ENCODE measurements at places on chromosomes 7 and 10.

- DNase-seq = no peak
These were observed 258.9 kb upstream of the NPY start for GRCh38 chr7:24025094-24025493.

GRCh38 chr7:93690021-93690420 is 115.5 kb upstream of the CALCR start:
- no peak for DNase-seq

- DNase-seq = no peak
These were observed 856.8 kb upstream of the CELF2 start for GRCh38 chr10:10160821-10161312.

GRCh38 chr10:71973777-71974488 is 9.7 kb downstream of the CHST3 start:
- DNase-seq = no peak

GRCh38 chr10:90344226-90344625 is 513.6 kb downstream of the HTR7 start:
- DNase-seq = no peak

DNA sequence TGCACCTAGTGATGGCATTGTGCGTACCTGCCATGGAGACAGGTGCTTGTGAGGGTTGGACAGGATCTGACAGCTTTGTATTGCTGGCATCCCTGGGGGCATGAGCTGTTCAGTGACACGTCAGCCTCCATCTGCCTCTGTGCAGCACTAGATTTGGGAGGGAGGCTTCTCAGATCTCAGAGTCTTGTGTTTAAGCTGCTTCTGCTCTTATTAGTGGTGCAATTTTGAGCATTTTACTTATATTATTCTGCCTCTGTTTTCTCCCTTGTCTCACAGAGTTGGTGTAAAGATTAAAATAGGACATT is 5.1 kb downstream of the ARHGAP22 start:
- no peak for DNase-seq

DNA sequence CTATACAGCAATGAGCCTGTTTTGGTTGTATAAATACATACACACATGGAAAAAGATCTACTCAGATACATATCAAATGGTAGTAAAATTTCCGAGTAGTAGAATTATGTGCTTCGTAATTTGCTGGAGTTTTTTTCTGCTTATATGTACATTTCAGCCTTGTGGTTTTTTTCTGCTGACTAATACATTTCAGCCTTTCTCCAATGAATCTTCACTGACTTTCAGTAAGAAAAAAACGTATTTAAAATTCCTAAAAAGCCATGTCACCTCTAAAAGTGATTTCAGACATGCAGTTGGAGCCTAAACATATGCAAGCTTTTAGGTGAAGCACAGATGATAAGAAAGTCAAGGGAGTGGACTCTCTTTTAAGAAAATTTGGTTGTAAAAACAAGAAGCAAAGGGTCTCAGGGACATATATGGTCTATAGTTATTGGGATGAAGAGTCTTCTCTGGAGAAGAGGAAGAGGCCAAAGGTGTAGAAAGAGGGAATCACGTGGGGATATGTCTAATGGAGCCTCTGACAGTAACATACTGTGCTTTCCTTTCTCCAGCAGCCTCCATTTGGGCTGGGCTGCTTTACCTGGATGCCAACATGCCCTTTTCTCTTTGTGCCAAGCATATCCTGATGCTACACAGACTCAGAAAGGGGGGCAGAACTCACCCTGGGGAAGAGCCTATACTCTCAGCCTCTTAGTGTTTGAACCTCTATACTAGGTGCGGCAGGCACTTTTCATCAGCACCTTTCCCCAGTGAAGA is 2.4 kb downstream of the AMPH start:
- no peak for DNase-seq

DNA sequence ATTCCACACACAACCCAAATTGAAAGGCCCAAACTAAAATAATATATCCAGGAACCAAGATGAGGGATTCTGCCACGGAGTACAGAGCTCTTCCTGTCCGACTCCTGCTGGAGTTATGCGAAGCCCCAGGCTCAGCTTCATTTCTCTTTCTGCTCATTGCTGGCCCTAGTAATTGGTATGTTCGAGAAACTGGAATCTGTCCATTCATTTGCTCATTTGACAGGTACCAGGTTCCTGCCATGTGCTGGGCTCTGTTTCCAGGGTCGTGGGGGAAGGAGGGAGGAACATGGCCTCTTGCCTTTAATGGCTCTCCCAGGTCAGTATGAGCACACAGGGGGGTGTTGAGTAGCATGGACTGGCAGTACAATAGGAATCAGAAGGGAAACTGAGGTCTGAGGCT is 179.2 kb upstream of the SHH start:
- DNase-seq = no peak

DNA sequence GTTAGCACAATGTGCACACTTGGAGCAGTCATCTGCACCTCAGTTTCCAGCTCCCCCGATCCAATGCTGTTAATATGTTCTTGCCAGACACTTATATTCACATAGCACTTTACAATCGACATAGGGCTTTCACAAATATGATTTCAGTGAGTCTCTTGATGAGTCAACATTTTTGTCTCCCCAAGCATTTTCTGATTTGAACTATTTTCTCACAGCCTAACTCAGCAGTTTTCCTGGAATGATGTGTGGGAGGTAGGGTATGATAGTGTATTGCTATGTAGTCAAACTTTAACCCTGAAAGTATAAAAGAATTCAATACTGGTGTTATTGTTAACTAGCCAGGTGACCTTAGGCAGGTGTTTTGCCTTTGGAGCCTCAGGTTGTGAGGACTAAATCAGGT is 82.5 kb upstream of the LRGUK start:
- no peak for DNase-seq

- no peak for DNase-seq
These were observed 3.0 kb upstream of the WASL start for GRCh38 chr7:123751821-123752220.

DNA sequence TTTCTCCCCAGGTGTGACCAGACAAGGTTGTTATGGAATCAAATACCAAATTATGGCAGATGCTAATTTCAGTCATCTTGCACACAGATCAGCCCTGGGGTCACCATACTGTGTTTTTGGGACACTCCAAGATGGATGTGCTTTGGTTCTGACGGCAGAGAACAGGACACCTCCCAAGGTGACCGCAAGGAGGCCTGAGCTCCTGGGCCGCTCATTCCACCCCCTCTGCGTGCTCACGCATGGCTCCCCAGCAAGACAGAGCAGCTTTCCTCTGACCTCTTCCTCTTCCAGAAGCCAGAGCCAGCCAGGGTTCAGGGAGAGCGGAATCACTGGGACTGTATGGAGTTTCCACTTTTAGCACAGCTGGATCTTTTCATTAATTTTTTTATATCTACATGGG is 402.8 kb downstream of the DNAJB6 start:
- DNase-seq = no peak

GRCh38 chr10:102504179-102504975 is 605 bp downstream of the SUFU start:
- peak; percentile 9 for DNase-seq

DNA sequence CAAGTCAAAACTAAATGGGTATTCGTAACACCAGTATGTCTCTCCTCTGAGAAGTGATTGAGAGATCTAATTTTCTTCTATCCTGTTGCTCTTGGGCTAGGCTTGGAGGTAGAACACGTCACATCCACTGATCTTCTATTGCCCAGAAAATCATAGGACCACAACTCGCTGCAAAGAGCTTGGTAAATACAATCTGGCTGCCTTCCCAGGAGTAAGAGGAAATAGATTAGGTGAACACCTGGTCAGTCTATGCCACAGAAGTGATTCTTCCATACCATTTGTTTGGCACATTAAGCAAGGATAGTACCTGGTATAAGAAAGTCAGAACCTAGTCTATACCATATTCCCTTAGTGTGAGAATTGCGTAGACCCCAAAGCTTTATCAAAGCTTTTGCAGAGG is 129.3 kb upstream of the PHYHIPL start:
- DNase-seq = no peak

- DNase-seq = no peak
These were observed 556.4 kb downstream of the SORCS1 start for GRCh38 chr10:106608066-106608465.

GRCh38 chr10:86225103-86225782 is 141.4 kb downstream of the GRID1 start:
- no peak for DNase-seq

DNA sequence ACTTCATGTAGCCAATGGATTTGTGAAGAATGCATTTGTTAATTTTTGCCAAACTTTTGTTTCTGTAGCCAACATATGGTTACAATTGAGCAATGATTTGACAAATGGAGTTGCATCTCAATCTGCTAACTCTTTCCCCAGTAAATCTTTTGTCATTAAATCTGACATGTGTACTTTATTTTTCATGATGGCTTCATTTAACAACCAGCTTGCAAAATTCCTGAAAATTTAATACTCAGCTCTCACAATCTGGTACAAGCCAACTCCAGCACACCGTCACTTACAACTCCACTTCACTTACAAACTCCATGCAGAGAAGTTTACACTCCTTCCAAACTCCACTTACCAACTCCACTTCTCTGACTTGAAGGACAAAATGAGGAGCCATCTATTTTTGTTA is 26.5 kb upstream of the HIBADH start:
- DNase-seq = no peak

DNA sequence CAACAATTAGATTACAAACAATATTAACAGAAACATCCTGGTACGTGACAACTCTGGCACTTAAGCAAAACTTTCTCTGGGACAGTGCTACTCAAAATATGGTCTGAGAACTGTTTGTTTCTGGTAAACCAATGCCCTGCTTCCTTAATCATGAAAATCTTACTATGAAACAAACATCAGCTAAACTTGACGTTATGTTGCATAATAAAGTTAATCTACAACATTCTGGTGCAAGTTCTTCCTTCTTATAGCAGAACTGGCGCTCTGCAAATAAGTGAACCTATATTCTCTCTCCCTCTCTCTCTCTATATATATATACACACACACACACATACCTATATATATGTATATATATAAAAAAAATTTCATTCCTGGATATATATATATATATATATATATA is 7.8 kb downstream of the C7orf33 start:
- no peak for DNase-seq

DNA sequence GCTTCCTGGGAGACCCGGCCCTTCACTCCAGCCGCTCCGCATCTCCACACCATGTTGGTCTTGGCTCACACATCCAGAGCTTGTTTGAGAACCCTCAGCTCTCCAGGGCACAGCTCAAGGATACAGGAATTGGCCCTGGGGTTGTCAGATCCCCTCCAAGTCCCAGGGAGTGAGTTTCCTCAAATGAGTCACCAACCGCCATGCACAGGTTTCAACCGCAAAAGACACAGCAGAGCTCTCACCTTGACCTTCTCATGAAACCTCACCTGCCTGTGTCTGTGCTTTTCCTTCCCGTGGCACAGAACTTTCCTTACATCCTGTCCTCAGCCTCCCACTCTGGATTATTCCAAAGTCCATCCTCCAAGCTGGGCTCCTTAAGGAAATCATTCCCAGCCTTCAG is 20.6 kb downstream of the AZGP1 start:
- DNase-seq = no peak

DNA sequence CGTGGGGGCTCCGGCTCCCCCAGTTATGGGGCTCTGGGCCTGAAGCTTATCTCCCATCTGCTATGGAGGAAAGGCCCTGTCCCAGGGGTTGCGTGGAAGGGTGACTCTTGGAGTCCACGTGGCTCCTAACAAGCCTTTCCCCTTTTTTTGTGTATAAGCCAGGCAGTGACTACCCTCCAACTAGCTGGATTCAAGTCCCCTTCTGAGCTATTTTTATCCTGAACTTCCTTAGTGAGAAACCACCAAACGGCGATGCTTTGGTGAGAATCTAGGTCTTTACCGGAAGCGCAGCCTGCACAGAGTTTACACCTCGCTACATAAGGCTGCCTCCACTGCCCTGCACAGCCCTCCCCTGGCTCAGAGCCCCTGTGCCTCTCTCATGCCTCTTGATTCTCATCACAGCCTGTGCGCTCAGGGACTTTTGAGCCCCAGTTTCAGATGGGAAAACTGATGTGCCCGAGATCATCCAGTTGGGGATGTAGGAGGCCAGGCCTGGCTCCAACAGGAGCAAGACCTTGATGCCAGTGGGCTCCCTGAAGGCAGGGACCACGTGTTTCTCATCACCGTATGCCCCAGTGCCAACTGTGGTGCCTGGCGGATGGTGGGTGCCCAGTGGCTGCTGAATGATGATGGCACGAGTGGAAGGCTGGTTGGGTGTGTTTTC is 102.3 kb upstream of the PPIF start:
- DNase-seq = no peak

DNA sequence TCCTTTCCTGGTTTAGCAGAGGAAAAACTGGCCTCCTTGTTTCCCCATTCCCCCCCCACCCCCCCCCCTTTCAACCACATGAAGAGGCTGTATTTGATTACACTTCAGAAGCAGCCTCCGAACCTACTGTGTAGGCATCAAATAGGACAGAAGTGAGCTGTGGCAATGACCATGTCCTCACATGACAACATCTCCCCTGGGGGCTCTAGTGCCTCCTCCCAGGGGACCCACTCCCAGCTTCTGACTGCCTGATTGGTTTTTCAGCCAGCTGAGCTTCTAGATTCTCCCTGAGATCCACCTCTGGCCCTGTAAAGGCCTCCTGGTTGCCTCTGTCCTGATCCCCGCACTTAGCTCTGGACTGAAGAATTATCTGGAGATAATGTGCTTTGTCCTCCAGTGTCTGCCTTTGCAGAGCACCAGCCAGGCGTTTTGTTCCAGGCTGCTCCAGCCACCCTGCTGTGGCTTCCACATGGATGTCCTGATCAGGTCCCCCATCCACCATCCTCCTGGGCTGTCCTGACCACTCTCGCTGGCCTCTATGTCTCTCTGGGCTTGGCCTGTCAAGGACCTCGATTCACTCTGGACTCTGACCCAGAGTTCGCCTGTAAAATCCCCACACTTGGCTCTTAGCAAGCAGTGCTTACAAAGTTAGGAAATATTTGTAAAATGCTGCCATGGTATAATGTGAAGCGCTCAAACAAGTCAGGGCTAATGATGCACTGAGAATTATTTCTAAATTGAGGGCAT is 42.4 kb upstream of the TOMM7 start:
- no peak for DNase-seq

DNA sequence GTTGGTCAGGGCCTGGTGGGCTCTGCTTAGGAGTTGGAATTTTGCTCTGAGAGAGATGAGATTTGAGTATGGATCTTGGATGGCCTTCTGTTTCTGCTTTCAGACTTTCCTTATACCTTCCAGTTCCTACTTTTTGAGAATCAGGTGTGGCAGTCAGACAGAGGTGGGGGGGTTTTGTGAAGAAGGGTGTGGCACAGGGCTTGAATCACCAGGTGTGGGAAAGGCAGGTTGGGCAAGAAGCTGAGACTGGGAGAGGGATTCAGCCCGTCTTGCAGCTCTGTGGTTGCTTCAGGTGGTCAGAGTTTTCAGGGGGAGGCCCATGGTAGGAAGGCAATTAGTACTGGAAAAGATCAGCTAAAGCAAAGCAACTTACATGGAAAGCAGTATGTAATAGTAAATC is 340.2 kb downstream of the LRMDA start:
- no peak for DNase-seq

GRCh38 chr10:1893941-1894340 is 156.6 kb upstream of the ADARB2 start:
- no peak for DNase-seq
